Central memory CD8-positive, alpha-beta T cell (primary cell): ENCODE measurements at places on chromosomes 7 and 10.

DNA sequence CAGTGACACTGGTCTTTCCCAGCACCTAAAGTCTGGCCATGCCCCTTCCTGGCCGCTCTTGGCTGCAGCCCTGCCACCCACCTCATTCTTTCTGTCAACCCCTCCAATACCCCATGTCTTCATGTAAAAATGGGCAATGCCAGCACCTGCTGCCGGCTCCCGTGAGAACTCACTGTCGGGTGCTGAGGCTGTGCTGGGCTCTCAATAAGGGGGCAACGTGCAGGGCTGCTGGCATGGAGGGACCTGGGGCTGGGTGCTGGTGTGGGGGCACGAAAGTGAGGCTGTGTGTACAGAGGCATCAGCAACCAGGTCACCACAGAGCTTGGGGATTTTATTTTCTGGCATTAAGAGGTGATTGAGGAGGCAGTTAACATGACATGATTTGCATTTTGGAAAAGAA, 65.3 kb downstream of the ALOX5 start:
- no peak for DNase-seq

DNA sequence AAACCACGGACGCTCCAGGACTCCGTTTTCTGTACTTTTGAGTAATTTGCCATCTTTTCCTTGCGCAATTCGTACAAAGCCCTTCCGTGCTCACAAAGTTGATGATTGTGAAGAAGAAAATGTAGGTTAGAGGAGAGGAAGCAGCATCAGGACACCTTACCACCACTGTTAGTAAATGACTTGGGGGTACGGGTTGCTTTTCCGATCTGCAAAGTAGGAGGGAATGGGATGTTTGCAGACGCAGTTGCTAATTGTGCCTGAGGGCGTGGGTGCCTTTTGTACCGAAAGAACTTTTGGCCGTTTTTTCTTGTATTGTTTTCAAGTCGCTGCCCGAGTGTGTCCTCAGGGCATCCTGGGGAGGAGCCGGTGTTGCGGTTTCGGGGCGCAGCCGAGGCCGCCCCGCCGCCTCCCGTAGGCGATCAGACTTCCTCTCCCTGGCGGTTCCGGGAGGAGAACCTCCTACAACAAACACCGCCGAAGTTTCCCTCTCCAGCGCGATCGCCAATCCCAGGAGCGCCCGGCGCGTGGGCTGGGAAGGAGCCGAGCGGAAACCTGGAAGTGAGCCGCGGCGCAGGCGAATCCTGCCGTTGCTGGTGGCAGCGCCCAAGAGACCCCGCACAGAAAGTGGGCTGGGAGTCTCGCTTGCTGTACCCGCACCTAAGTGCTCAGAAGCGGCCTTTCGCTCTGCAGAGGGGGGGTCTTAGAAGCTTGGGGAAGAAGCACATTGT, 1.0 kb downstream of the PRR15 start:
- no peak for DNase-seq

GRCh38 chr7:28077616-28078015, 103.0 kb downstream of the JAZF1 start:
- DNase-seq: no peak

DNA sequence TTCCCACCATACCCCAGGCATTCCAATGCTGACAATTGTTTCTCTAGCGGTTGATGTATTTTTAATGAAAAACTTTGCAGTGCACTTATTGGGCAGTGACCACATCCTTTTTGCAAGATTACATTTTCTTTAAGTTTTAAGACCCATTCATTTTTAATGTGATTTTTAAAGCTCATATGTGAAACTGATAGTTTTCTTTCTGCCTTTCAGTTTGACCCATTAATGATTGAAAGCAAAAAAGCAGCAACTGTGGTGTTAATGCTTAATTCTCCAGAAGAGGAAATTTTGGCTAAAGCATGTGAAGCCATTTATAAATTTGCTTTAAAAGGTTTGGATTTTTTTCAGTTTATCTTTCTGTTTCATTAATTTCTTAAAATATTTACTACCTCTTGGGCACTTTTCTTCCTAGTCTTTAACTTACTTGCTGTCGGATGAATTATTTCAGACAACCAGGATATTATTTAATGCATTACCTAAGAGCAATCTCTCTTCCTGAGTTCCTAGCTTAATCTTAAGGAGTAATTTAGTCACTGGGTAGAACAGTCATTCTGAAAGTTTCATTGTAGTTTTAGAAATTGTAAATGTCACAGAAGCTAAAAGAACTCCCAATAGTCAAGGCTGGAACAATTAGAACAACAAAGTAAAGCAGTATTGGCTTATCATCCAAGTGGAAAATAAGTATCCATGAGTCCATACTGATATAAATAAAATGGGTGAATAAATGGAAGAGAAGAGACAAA, 18.3 kb downstream of the ARMC3 start:
- DNase-seq: no peak

- no peak for DNase-seq
Measured at GRCh38 chr7:42144604-42145003, 92.4 kb downstream of the GLI3 start.

GRCh38 chr7:31478018-31478417, 35.9 kb upstream of the ITPRID1 start:
- DNase-seq: no peak

DNA sequence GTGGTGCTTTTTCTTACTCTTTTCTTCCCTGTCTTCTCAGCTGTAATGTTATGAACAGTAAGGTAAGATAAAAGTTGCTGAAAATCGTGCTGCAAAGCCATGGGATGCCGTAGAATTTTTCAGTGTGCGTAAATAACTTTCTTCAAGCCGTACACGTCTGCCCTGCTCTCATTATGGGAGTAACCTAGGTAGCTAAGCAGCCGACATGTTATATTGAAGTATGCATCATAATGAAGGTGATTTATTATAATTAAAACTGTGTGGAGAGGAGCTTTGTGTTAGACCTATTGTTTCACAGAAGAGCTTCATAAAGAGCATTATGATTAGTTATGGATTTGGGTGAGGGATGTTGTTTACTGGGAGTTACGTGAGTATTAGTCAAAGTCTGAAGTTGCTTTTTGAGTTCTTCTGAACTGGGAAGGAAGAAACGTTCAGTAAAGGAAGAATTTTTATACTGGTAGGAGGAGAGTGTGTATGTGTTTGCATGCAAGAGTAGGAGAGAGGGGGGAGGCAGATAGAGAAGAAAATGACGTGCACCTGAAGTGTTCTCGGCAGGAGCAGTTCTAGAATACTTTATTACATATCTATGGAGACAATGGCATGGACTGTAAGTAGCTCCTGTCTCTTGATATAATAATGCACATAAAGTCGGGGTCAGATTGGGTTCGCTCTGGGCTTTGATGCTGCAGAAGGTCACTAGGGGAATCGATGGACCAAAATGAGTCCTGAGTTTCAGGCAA, 56.3 kb downstream of the POU6F2 start:
- DNase-seq: no peak

- no peak for DNase-seq
Measured at GRCh38 chr7:132075515-132075914, 500.8 kb downstream of the PLXNA4 start.

DNA sequence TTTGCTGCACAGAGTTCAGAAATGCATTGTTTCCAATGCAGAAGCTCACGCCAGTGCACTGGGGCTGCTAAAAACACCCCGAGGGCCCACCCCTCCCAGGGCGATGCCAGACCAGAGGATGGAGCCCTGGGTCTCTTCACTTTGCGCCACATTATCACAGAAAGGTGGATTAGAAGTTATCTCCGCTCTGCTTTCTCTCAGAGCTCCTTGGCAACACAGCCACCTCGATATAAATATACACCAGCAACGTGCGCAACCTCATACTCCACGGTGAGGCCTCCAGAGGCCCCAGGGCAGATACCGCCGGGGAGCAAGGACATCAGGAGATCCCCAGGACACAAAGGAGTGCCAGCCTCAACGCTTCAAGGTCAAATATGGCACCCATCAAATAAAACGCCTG, 121.0 kb upstream of the TBX20 start:
- no peak for DNase-seq

GRCh38 chr7:107890493-107890961, 456 bp upstream of the DLD start:
- DNase-seq: no peak

DNA sequence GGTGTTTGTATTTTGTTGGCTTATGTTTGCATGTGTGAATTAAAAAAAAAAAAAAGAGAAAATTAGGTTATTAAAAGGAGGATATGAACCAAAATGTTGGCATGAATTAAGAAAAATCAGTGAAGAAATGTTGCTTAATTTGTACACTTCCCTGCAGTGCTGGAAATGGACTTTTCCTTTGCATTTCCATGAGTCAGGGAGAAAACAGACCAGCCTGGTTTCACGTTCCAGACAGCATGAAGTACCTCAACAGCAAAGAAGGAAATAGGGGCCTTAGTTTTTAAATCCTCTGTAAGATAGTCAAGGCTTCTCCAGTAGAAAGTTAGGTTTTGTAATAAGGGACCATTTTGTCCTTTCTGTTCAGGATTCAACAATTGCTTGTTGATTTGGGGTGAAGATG, 159.7 kb downstream of the CELF2 start:
- no peak for DNase-seq

GRCh38 chr7:29918850-29919249, 70.8 kb downstream of the SCRN1 start:
- no peak for DNase-seq

- DNase-seq: no peak
Measured at GRCh38 chr7:64997927-64998391, 7.1 kb upstream of the ZNF117 start.

- DNase-seq: no peak
Measured at GRCh38 chr7:80611779-80612178, 26.7 kb upstream of the CD36 start.
